ENCODE measurements at places on chromosomes 5 and 9. TPM values are rescaled to one million over a fixed set of nuclear protein-coding genes. Genes with fewer than 3 reads are reported as not detected.

- DNase-seq: no peak
Observed at GRCh38 chr9:1200847-1201251, 150.7 kb downstream of the DMRT2 start.

DNA sequence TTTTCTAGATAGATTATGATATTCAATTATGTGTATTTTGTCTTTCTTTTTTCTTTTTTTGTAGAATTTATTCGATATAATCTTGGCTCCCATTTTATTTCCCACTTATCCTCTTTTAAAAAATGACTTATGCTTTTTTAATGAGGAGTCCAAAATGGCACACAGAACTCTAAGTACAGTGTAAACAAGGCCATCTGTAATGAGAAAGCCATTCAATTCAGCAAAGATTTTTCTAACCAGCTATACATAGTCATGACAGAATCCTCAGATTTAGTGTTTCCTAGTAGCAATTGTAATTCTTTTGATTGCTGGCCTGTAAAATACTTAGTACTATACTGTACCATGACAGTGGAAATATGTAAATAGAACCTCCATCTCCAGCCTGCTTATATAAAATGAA, 651.4 kb downstream of the RAB3C start:
- no peak for DNase-seq

DNA sequence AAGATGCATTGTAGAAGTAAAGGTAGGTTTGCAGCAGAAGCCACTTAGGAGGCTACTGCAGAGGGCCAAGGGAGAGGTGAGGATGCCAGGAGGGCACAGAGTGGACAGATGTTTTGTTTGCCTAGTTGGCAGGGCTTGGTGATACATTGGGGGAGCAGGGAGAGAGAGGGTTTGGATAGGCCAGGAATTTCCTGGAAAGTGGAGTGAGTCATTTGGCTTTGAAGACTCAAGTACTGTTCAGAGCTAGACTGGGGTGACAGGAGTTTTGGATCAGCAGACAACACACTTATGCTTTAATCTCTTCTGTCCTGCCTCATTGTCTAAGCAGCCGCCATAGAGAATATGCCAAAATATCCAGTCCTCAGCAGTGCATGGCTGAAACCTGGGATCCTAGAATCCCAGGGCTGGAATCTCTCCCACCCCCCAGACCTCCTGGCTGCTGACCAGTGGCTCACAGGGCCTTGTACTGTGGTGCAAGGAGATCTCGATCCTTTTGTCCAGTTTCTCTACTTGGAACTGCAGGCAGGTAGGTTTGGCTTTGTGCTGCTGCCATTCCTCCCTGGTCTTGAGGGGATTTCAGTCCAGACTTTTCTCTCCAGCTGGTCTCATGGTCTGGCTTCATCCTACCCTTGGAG, 11.0 kb downstream of the TMEM268 start:
- DNase-seq: no peak

- no peak for DNase-seq
Observed at GRCh38 chr9:101342595-101342994, 42.2 kb downstream of the BAAT start.

The PTGDS gene
- total RNA-seq: 61.1 TPM

DNA sequence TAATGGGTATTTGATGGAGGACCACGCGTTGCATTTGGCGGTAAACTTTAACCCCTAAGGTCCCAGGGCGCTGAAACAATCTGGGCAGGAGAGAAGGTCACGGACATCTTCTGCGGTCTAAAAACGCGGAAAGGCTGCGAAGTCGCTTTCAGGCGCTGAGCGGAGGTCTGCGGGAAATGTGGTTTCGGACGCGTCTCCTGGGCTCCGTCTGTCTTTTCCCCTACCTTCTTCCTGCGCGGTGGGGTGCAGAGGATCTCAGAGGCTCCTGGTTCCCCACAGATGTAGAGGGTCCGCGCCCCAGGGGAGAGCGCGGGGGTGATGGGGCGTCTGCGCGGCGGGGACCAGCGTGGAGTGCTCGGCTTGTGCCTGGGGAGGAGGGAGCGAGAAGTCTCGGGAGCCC, 58.4 kb downstream of the ZNF510 start:
- DNase-seq: no peak

DNA sequence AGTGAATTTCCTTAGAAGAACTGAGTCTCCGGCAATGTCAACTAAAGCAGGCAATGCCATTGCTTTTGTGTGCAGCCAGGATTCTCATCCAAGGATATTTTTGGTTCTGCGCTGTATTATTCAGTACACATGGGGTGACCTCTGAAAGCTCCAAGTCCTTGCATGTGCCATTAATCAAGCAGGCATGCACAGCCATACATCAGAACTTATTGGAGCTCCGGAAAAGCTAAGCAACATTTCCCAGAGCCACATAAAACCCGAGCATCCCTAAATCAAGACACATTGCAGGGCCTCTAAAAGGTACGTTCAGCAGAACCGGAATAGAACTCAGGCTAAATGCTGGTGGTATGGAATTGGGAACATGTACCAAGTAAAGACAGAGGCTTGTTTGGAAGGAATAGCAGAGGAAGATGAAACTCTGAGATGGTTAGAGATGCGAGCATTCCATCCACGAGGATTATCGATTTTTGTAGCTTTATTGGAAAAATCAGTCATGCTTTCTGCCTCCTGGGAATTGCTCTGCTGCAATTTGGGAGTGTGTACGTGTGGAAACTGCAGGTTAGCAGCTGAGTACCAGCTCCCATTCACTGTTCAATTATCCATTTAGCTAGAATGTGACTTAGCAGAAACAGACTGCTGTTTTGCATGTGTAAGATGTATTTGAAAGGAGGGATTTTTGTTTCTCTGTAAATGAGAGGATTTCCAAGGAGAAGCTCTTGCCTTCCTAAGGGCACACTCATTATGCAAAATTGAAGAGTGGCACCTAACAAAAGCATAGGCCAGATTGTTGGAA, 143.7 kb upstream of the WWC1 start:
- no peak for DNase-seq

The ANKRD18A gene
- total RNA-seq: 1.6 TPM

DNA sequence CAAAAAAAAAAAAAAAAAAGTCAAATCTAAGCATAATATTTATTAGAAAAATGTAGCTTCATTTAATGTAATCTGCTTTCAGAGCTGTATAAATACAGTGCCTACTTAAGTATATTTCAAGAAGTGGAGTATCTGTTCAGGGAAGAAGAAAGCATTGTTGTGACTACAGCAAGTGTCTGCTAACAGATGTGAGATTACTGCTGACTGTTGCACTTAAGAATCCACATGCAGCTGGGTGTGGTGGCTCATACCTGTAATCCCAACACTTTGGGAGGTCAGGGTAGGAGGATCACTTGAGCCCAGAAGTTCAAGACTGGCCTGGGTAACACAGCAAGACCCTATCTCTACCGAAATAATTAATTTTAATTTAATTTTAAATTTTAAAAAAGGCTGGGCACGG, 19.0 kb downstream of the KDM3B start:
- no peak for DNase-seq

- no peak for DNase-seq
Observed at GRCh38 chr5:67042176-67043003, 154.2 kb downstream of the CD180 start.

DNA sequence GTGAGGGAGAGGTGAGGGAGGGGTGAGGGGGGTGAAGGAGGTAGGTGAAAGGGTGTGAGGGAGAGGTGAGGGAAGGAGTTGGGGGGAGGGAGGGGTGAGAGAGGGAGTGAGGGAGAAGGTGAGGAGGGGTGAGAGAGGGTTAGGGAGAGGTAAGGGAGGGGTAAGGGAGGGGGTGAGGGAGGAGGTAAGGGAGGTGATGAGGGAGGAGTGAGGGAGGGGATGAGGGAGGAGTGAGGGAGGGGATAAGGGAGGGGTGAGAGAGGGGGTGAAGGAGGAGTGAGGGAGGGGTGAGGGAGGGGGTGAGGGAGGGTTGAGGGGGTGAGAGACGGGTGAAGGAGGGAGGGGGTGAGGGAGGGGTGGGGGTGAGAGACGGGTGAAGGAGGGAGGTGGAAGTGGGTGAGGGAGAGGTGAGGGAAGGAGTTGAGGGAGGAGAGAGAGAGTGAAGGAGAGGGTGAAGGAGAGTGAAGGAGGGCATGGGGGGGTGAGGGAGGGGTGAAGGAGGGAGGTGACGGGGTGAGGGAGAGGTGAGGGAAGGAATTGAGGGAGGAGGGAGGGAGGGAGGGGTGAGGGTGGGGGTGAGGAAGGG, 18.5 kb downstream of the NINJ1 start:
- DNase-seq: no peak

DNA sequence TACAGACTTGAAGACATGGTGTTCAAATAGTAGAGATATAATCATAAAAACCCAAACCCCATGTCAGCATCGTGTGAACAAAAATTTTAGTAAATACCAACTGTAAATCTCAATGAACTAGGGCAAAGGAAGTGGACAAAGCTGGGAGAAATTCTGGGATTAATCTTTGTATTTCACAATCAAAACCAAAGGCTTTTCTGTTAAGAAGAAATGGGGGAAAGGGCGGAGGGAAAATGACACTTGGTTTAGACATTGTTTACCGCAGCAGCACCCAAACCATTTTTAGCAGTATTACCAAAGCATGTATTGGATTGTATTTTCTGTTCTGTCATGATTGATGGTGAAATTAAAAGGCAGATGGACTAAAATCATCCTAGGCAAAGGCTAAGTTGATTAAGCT, 134.2 kb upstream of the PRSS3 start:
- DNase-seq: no peak

The GABRG2 gene
- total RNA-seq: 40.4 TPM

DNA sequence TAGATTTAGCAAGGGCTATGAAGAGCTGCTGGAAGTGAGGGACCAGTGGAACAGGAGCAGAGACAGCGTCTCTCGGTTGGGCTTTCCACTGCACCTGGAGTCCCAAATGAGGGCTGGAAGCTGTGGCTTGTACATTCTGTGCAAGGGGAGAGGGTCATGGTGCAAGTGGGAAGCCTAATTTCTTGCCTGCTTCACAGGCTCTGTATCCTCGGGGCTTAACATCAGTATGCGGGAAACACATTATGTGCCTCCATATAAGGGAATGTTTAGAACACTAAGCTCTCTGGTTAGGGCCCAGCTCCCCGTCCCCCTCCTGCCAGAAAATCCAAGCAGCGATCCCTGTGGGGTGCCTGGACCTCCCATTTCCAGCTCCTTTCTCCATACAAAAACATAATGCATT, 89.0 kb upstream of the NIPAL4 start:
- DNase-seq: no peak

DNA sequence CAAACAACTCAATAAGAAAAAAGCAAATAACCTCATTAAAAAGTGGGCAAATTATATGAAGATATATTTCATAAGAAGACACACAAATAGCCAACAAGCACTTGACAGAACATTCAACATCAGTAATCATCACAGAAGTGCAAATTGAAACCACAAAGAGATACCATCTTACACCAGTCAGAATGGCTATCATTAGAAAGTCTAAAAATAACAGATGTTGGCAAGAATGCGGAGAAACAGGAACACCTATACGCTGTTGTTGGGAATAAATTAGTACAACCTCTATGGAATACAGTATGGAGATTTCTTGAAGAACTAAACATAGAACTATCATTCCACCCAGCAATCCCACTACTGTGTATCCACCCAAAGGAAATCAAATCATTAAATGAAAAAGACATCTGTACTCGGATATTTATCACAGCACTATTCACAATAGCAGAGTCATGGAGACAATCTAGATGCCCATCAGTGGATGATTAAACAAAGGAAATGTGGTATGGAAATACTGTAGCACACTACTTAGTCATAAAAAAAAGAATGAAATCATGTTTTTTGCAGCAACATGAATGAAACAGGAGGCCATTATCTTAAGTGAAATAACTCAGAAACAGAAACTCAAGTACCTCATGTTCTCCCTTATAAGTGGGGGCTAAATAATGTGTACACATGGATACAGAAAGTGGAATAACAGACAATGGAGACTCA, 106.8 kb upstream of the FST start:
- DNase-seq: no peak

The INIP gene
- 35.1 TPM for total RNA-seq

DNA sequence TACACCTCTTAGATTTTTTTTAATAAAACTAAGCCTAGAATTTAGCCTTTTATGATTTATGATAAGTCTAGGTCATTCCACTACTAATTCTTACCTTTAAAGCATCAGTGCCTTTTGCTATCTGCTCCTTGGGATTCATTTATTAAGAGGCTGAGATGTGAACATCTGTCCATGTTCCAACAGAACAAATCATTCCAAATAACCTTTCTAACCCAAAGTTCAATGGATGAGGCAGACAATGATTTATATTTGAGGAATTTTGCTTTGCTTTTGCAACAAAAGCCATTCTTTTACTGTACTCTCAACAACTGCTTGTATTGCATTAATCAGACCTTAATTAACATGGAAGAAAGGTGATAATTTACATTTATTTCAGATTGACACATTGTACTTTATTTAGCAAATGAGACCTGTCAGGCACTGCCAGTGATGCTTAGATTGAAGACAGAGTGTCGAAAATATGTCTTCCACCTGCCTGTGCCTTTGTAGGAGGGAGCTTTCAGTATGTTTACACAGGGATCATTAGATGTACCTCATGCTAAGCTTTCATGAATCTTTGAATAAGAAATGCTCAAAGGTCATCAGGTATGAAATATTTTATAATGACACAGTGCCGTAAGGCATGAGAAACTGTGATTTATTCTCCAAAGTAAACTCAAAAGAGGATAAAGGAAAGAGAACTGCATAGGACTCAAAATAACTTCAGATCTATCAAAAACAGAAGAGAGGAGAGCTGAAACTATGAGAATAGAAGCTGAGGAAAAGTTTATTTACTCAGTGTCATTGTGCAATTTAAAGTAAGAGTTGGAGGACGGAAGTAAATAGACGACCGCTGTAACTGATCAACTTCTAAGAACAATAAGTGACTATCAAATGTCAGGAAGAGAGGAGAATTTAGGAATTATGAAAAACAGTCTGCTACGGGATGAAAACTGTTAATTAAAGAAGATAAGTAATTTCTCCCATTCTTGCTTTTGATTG, 36.7 kb upstream of the IZUMO3 start:
- DNase-seq: no peak

DNA sequence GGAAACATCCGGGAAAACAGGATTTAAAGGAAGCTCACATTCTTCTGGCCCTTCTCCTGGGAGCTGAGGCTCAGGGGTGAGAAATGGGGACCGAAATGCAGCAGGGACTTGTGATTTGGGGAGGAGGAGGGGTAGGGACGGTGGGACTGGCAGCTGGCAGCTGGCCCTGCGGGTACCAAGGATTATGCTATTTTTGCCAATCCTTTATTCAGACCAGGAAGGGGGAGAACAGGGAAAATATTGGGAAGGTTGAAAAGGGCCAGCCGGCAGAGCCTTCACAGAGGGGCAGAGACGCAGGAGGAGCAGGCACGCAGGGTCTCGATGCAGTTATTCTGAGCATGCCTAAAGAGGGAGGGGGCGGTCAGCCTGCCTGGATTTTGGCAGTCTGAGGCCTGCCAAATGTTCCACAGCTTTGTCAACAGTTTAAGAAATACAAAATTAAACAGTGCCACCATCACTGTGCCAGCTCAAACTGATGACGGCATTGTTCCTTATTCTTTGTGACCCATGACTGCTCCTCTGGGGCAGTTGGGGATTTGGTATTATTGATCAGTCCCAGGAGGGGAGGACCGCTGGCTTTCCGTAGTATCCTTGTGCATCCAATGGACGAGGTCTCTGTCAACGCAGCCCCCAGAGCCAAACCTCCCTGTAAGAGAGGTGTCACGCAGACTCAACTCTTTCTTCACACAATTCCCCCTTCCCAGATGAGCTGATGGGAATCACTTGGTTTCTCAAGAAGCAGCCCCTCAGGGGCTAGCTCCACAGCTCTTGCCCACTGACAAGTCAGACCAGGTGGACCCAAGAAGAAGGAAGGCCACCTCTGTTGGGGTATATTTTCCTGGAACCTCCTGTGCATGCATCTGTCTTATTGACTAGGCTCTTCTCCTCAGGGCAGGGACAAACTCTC, 553.3 kb downstream of the BNC2 start:
- DNase-seq: no peak

GRCh38 chr5:157568720-157569119, 6.9 kb downstream of the ADAM19 start:
- no peak for DNase-seq

- DNase-seq: no peak
Observed at GRCh38 chr5:144247131-144247530, 76.5 kb downstream of the KCTD16 start.

Measured in frontal cortex (tissue), 4 donors.